ENCODE measurements at places on chromosomes 2 and 18. TPM values are rescaled to one million over a fixed set of nuclear protein-coding genes. Genes with fewer than 3 reads are reported as not detected.

Gene GLI2
- not detected for total RNA-seq

Gene KLHL30
- total RNA-seq = not detected

Gene ABCA12
- not detected for total RNA-seq

Gene DSG2
- 0.53 TPM for total RNA-seq

Gene SPR
- 0.16 TPM for total RNA-seq

Gene POTEE
- 0.50 TPM for total RNA-seq

Gene NOL4
- not detected for total RNA-seq

DNA sequence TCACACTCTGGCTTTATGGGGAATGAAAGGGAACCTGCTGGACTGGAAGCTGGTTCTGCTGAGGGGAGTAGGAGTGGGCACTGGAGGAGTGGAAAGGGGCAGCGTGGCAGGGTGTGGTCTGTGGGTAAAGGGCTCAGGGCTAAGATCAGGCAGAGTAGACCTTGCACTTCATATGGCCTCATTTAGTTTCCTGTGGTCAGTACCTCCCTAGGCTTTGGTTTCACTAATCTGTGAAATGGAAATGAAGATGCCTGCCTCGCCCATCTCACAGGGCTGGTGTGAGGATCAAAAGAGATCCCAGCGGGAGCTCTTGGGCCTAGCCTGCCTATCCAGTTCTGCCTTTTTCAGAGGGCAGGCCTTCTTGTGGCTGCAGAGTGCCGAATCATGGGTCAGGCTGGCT is 208.7 kb downstream of the LOXHD1 start:
- DNase-seq = no peak

- no peak for DNase-seq
These were observed 748.7 kb downstream of the RNF144A start for GRCh38 chr2:7665880-7666279.

DNA sequence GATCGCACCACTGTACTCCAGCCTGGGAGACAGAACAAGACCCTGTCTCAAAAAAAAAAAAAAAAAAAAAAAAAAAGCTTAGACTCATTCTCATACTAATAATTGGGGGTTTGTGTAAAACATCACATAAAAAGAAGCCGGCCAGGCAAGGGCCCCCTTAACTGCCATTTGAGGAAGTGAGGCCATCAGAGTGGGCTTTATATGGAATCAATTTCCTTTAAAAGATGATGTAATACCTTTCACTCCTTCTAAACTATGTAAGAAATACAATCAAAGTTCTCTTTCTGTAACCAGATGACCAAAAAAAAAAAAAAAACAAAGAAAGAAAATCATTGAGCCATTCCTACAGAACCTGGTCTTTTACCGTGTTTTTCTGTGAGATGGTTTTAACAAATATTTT is 13.1 kb upstream of the GPR55 start:
- no peak for DNase-seq

DNA sequence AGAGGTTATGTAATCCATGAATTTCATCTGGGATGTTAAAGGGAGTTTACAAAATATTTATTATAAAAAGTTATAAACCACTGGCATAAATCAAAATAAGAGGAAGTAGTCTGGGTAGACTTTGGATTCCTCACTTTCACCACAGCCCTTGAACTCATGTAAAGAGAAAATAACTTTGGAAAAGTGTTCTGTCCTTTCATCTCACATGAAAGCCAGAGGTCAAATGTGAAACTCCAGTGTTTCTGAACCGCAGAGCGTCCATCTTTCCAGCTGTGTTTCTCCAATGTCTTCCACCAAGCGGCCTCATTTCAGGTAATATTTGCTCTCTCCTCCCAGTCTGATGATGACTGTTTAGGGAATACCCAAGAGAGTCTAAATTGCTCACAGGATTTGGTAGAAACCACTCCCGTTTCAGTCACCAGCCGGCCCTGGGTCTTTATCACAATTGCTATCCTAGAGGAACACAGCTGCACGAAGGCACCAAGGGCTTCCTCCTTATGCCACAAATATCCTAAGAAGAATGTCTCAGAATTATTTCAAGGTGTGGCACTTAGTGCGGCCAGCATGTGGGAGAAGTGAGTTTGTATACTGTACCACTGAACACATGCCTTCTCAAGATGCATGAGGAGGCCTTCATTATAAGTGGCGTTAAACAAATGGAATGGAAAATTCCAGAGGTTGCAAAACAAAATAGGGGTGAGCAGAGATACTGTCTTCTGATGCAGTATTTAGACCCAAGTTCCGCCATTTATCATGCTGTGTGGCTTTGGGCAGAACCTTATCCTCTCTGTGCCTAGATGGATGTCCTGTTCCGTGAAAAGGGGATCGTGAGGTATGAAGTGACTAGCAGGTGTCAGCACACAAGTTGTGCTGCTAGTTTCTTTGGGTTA is 63.8 kb downstream of the ACTR2 start:
- no peak for DNase-seq

DNA sequence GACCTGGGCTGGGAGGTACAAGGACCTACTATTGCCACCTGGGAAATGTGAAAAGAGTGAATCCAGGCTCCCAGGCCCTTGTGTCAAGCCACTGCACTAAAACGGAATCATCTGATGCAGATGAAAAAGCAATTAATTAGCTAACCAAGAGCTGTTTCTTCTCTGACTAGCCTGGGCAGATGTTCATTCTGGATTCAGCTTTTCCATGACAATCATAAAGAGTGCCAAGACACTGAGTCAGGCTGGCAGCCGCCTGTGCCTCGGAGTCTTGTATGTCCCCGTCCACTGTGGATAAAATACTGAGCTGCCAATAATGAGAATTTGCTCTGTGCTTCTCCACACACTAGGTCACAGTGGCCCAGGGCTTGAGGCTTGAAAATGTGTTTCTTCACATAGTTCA is 21.7 kb upstream of the LCLAT1 start:
- no peak for DNase-seq

DNA sequence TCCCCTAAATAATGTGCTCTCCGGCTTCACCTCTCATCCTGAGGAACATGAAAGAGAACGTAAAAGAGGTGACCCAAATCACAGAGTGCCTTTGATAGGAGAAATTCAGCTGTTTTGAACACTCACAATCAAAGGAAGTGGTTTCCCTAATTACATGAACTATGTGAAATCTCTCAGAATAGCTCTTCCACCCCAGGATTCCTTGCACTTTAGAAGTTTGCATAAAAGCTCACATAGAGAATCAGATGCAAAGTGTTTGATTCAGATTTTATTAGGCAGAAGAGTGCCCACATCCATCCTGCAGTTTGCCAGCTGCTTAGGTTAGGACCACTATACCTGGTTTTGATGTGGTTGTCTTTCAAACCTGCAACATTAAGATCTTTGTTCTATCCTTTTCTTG is 61.0 kb downstream of the MAP3K20 start:
- peak; percentile 4 for DNase-seq

- DNase-seq = no peak
These were observed 487.9 kb upstream of the ID2 start for GRCh38 chr2:8193686-8194615.

DNA sequence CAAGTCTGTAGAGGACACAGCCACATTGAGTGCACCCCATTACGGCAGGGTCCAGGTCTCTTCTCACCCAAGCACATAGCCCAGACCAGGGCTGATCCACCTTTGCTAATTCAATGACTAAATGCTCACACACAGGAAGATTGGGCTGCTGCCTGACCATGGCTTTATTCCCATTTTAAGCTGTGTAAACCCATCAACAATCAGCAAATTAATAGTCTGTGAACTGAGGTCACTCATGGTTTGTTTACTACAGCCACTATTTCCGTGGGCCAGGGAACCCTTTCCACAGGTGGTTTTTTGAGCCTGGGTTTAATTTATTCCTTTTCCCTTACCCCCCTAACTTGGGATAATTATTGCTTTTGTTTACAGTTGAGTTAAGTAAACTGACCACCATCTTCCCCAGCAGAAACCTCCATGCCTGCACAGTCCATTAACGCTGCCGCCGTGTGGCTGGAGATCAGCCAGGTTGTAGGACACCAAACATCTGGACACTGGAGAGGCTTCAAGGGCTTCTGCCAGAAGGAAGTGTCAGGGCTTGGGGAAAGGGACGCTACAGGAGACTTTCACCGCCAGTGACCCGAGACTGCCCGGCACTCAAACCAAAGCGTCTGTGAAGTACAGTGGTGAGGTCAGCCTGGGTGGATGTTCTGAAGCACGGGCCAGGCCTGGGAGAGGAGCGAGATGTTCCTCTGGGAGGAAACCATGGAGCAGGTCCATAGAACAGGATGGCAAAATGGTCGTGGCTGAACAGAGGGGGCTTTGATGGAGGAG is 282.9 kb downstream of the DYSF start:
- DNase-seq = no peak

DNA sequence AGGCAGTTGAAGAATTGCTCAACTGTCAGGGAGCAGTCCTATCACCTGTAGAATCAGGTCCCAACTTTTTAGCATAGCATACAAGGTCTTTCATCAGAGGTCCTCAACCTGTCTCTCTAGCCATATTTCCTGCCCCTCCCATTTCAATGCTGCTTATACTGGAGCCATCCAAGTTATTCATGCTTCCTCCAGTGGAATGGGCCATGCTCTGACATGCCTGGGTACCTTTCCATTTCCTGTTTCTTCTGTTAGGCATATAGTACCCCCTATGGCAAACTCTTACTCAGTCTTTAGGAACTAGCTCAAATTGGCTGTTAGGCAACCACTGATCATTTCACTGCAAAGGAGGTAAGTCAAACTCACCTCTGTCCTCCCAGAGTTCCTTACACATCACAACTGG is 51.0 kb upstream of the ABCA12 start:
- DNase-seq = no peak

DNA sequence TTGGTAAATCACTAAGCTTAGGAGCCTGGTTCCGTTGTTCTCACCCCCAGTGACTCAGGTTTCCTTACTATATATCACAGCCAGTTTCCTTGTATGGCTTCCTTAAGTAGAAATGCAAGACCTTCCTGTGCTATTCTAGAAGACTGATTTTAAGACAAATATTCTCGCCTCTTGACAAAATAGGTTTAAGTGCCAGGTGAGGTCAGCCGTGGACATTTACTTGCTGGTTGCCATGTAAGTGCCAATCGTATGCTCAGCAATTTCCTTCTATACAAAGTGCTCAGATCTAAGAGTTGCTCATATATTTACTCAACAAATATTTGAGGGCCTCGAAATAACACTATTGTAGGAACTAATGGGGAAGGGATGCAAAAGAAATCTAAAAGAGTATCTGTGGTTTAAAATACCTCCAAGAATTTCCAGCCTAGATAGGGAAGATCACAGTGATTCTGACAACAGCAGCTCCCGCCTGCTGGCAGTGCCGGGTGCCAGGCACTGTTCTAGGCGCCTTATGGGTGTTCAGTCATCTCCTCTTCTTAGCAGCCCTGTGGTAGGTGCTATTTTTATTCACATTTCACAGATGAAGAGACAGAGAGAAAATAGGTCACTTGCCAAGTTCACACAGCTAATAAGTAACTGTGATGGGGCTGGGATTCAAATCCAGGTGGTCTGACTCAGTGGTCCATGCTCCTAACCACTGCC is 95.3 kb upstream of the B3GNT7 start:
- no peak for DNase-seq

DNA sequence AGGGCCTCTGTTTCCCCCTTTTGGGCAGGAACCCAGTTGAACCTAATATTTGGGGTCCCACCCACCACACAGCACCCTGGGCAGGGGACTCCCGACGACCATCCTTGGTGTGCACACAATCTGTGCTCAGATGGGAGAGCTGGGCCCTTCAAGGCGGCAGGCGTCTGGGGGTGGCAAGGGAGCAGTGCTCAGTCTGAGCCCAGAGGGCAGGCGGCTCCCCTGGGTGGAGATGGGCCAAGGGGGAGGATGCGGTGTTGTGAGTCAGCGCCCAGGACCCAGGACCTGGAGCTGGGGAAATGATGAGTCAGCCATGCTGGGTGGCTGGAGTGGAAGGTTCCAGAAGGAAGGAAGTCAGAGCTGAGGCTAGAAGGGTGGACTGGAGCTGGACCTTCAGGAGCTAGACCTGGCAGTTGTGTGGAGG is 3.8 kb downstream of the PROM2 start:
- no peak for DNase-seq

GRCh38 chr2:207933396-207934065 is 91.8 kb downstream of the PLEKHM3 start:
- DNase-seq = no peak

DNA sequence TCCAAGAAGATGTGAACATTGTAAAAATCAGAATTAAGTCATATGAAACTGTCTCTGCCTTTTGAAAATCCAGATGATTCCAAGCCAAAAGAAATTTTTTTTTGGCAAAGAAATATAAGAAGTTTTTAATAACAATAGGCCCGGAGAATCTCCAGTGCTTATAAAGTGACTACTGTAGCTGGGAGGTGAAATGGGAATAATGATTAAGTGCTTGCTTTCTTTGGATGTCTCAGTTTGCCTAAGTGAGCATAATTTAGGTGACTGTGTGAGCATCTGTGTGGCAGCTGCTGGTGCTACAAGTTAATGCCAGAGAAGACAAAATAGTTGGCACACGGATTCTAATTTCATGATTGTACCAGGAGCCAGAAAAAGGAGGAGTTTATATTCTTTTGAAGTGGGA is 185.0 kb downstream of the LTBP1 start:
- no peak for DNase-seq

GRCh38 chr2:64325477-64325851 is 128.5 kb upstream of the LGALSL start:
- DNase-seq = no peak

DNA sequence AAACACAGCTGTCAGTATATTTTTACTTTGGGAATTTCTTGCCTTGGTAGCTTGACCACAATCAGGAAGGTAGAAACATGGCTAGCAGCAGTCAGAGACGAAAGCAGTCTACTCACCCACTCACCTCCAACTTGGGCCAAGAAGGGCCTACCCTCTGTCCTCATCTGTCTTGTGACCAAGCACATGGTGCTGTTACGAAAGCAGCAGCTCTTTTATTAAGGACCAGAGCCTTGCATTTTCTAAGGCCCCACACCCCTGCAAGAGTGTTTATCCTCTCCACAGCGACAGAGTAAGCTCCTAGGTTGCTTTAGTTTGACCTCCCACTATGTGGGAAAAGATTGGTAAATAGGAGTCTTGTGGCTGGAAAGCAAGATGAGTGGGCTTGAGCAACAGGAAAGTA is 31.3 kb upstream of the MSTN start:
- no peak for DNase-seq

DNA sequence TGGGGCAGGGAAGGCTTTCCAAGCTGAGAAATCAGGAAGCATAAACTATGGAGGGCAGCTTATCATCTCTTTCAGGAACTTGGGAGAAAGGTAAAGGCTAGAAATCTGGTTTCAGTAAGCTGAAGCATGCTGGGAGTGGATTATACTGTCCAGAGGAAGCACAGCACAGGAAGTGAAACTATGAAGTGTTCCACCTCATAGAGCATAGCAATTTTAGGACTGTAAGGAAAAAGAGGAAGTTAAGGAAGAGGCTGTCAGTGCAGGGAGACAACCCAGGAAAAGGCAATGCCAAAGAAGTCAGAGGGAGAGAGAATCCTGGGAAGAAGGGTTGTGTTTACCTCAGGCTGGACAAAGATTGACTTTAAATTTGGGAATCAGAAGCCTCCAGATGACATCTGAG is 51.9 kb downstream of the EFEMP1 start:
- DNase-seq = no peak
